ENCODE measurements at places on chromosomes 6 and 20. TPM values are rescaled to one million over a fixed set of nuclear protein-coding genes. Genes with fewer than 3 reads are reported as not detected.

The DNAH8 gene
- 0.39 TPM for total RNA-seq

The HEY2 gene
- 10.8 TPM for total RNA-seq

The IMPG1 gene
- total RNA-seq, result not detected

The RNF39 gene
- not detected for total RNA-seq

The LINC00237 gene
- total RNA-seq, result not detected

- peaks cover 2% of the 10 kb centered on the region for H3K36me3 ChIP-seq
- H3K27me3 ChIP-seq, result peaks cover 88% of the 10 kb centered on the region
- no peak overlapping the region for H3K4me3 ChIP-seq
- H3K4me1 ChIP-seq, result peaks cover 6% of the 10 kb centered on the region
Measured at GRCh38 chr6:28738396-28738765, 185.4 kb downstream of the TRIM27 start.

DNA sequence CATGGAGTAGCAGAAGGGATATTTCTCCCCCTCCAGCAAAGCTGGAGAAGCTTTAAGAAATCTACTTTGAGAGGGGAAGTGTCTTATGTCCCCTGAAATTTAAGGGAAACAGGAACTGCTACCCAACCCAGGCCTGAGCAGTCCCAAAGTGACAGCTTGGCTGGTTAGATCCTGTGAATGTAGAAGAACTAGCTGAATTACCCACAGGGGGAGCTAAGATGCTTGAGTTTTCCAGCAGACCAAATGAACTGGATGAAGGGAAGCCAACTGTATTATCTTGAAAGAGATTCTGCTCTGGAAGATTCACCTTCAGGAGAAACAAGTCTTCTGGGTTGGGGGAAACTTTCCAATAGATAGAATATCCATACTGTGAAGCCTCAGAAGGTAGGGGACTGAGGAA, 303.3 kb upstream of the MMS22L start:
- no peaks in the 10 kb centered on the region for H3K27me3 ChIP-seq
- no peak overlapping the region for H3K4me3 ChIP-seq
- H3K27ac ChIP-seq, result no peak overlapping the region
- H3K4me1 ChIP-seq, result no peaks in the 10 kb centered on the region

- DNase-seq, result no peak
- H3K4me1 ChIP-seq, result no peaks in the 10 kb centered on the region
- no peak overlapping the region for H3K27ac ChIP-seq
- no peaks in the 10 kb centered on the region for H3K36me3 ChIP-seq
- no peak overlapping the region for H3K4me3 ChIP-seq
Measured at GRCh38 chr6:99495466-99495865, 19.8 kb downstream of the USP45 start.

- peaks cover 14% of the 10 kb centered on the region for H3K4me1 ChIP-seq
- H3K27me3 ChIP-seq, result no peaks in the 10 kb centered on the region
- DNase-seq, result no peak
- no peak overlapping the region for H3K27ac ChIP-seq
Measured at GRCh38 chr6:11732036-11732631, 46.5 kb downstream of the ADTRP start.

DNA sequence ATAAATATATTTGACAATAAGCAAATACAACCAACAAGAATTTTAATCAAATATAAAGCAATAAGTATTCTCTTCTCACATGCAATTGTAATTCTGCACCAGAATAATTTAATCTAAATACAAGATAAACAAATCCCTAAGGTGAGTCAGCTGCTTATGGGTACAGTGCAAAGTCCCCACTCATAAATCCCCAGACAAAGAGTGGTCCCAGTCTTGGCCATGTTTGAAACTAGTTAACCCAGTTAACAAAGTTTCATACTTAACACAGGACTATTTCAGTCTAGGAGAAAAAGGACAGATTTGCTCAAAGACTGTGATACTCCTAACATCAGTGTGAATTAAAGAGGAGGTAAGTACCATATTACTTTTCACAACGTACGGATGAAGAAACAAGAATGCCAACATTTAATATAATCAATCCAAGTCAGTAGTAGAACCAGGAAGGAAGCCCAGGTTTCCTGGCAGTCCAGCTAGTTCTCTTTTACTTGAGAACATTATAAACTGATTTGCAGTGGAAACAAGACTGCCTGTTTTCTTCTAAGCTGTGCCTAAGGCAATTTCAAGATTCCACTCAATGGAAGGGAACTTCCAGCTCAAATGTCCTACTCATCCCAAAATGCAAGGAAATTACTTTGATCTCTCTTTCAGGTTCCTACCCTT, 10.4 kb downstream of the SAMD3 start:
- no peaks in the 10 kb centered on the region for H3K27me3 ChIP-seq
- no peak for DNase-seq
- H3K36me3 ChIP-seq, result no peaks in the 10 kb centered on the region
- no peaks in the 10 kb centered on the region for H3K4me1 ChIP-seq

GRCh38 chr6:166285233-166285632, 23.0 kb downstream of the PRR18 start:
- peaks cover 27% of the 10 kb centered on the region for H3K27me3 ChIP-seq
- no peaks in the 10 kb centered on the region for H3K36me3 ChIP-seq

GRCh38 chr20:64106435-64106961, 867 bp downstream of the NPBWR2 start:
- no peak overlapping the region for H3K4me3 ChIP-seq
- peaks cover 18% of the 10 kb centered on the region for H3K27me3 ChIP-seq
- H3K4me1 ChIP-seq, result peaks cover 4% of the 10 kb centered on the region
- no peak overlapping the region for H3K27ac ChIP-seq
- H3K36me3 ChIP-seq, result no peaks in the 10 kb centered on the region

GRCh38 chr6:49606721-49607390, 29.8 kb downstream of the RHAG start:
- H3K4me1 ChIP-seq, result peaks cover 3% of the 10 kb centered on the region
- DNase-seq, result peak; percentile 25
- H3K36me3 ChIP-seq, result no peaks in the 10 kb centered on the region
- H3K4me3 ChIP-seq, result no peak overlapping the region
- peaks cover 7% of the 10 kb centered on the region for H3K27me3 ChIP-seq

DNA sequence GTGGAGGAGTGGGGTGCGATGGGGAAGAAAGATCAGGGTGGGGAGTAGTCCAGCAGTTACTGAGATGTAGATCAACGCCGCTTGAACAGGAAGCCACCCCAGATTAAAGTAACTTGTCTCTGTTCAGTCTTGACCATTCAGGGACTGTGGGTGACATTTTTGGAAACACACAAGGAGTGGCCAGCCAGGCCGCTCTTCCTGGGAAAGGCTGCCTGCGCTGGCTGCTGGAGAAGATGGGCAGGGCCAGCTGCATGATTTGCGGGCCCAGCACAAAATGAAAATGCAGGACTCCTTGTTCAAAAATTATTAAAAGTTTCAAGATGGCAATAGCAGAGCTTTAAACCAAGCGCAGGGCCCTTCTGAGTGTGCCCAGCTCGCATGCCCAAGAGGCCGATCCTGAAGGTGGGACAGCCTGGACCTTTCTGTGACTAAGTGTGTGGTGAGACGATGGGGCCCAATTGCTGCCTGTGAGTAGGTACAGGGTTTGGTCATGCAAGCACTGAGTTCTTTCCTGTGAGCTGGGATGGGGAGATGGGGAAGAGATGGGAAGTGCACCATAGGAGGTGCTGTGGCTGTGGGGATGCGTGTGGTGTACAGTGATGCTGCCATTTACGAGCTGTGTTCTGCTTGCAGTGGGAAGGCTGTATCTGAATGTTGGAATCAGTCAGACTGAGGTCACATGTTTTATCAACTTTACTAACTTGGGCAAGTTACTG, 51.3 kb downstream of the DAAM2 start:
- peaks cover 22% of the 10 kb centered on the region for H3K4me1 ChIP-seq
- no peak overlapping the region for H3K27ac ChIP-seq
- no peaks in the 10 kb centered on the region for H3K36me3 ChIP-seq
- H3K4me3 ChIP-seq, result no peak overlapping the region
- DNase-seq, result no peak

- H3K27me3 ChIP-seq, result no peaks in the 10 kb centered on the region
- no peak overlapping the region for H3K27ac ChIP-seq
- DNase-seq, result peak; percentile 23
- no peaks in the 10 kb centered on the region for H3K4me1 ChIP-seq
- H3K36me3 ChIP-seq, result peaks cover 19% of the 10 kb centered on the region
Measured at GRCh38 chr20:52150440-52151258, 40.9 kb downstream of the ZFP64 start.

All from neural crest cell (in vitro differentiated cells).